ENCODE measurements at places on chromosomes 11 and 22.
A peak's percentile ranks its signal among the peaks of the same experiment; 100 is the strongest.

- DNase-seq = no peak
These were observed 170.1 kb upstream of the CADM1 start for GRCh38 chr11:115674176-115674936.

DNA sequence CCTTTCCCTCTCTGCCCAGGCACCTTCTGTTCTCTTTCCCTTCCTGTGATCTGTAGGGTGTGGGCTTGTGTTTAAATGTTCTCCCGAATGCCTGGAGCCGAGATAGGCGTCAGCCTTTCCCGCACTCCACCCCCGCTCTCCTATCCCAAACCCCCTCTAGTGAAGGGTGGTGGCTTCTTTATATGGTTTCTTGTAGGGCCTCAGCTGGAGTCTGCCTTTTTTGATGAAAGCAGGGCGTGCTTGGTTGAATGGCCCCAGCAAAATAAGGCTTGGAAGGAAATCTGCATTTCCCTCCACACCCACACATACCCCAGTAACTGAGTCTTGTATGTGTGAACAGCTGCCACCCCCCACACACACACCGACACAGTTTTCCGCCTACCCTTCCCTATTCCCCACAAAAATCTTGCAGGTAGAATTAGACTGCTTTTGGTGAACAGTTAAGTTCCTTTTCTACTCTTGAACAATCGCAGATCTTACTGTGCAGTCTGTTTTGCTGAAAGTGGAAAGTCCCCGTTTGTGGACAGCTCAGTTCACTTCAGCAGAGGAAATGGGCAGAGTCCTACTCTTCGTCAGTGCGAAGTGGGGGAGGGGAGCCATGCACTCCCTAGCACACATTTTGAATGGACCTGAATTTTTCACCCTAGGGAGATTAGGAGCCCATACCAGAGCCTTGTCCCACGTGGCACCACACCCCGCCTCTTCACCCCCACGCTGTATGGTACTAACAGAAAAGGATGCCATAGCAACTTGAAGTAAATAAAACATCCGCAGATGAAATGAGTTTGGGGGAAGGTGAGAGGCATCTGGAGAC lies 25.5 kb upstream of the GRK2 start:
- DNase-seq = peak; percentile 69

DNA sequence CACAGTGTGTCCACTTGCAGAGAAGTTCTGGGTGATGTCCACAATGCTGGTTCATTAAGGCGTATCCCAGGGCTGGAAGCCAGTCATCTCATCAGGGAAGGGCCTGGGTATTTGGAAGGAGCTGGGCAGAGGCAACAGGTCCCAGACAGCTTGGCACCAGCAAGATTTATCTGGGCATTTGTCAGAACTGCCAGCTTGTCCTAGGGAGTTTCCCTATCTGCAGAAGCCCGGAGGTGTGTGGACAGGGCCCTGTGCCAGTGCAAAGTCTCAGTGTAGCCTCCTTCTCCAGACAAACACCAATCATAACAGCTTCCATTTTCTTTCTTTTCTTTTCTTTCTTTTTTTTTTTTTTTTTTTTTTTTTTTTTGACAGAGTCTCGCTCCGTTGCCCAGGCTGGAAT lies 125.3 kb upstream of the TIMP3 start:
- no peak for DNase-seq

DNA sequence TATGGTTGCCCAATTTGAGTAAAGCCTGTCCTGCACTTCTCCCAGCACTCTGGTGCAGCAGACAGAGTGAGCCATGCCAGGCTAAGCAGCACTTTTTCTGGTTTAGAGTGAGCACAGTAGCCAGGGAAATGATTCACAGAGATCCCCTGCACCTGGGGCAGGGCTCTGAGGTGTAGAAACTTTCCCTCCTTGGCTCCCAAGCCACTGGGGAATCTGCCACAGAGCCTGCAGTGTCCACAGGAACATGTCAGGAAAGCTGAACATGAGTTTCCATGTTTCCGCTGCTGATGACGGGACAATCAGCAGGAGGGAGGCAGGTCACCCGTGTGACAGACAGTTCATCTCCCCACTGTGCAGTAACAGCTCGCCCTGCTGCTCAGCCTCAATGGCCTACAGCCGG lies 429.9 kb upstream of the B3GAT1 start:
- DNase-seq = no peak

DNA sequence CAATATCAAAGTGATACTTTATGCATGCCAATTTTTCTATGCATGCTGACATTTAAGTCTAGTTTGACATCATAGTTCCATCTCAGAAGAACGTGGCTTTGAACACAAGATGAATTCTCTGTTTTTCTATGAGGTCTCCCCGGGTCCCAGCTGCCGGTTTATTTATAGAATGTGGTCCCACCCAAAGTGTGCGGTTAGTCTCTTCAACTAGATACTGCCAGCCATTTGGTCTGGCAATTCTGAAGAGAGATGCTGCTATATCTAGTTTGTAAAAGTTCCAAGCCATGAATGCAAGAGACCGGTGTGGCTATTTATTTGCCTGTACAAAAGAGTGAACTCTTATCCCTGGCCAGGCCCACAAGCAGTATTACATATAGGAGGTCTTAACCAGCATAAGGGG lies 9.2 kb downstream of the OR5A2 start:
- no peak for DNase-seq

- DNase-seq = no peak
These were observed 29.6 kb downstream of the VSTM5 start for GRCh38 chr11:93820847-93821246.

DNA sequence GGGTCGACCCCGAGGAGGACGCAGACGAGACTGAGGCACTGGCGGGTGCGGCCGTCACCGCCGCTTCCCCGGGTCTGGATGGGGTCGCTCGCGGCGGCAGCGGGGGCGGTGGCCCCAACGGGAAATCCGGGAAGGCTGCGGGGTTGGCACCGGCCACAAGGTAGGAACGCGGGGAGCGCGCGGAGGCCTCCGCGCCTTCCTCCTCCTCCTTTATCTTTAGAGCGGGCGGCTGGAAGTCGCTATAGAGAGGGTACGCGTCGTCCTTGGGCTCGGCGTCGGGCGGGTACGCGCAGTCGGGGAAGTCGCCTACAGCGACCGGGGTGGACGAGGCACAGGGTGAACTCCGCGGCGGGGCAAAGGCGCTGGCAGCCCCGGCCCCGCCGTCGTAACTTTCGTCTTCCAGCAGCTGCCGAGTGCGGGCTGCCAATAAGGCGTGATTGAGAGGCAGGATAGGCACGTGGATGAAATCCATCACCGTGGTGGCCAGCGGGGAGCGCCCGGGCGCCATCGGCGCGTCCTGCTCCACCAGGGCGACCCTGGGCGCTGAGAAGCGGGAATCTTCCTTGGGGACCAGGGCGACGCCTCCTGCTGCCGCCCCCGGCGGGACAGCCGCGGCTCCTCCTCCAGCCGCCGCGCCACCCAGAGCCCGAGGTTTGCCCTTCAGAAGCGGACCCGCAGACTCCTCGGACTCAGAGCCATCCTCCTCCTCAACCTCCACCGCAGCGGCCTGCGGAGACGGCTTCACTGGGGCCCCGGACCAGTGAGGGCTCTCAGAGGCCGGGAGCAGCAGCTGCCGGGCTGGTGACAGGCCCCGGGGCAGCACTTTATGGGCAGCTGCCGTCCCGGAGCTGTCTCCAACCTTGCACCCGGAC lies 1.7 kb downstream of the PGR start:
- DNase-seq = no peak

GRCh38 chr11:61781585-61781984 lies 10.8 kb downstream of the TMEM258 start:
- DNase-seq = no peak

DNA sequence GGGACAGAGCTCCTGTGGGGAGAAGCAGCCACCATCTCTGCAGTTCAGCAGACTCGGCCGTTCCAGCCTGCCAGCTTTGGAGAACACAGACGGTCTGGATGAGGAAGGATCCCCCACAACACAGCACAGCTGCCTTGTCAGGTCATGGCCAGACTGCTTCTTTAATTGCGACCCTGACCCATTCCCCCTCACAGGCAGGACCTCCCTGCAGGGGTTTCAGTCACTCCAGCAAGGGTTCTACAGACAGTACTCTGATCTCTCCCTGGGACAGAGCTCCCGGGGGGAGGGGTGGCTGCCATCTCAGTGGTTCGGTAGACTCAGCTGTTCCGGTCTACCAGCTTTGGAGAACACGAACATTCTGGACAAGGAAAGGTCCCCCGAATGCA lies 173.5 kb downstream of the TTC28 start:
- DNase-seq = no peak

DNA sequence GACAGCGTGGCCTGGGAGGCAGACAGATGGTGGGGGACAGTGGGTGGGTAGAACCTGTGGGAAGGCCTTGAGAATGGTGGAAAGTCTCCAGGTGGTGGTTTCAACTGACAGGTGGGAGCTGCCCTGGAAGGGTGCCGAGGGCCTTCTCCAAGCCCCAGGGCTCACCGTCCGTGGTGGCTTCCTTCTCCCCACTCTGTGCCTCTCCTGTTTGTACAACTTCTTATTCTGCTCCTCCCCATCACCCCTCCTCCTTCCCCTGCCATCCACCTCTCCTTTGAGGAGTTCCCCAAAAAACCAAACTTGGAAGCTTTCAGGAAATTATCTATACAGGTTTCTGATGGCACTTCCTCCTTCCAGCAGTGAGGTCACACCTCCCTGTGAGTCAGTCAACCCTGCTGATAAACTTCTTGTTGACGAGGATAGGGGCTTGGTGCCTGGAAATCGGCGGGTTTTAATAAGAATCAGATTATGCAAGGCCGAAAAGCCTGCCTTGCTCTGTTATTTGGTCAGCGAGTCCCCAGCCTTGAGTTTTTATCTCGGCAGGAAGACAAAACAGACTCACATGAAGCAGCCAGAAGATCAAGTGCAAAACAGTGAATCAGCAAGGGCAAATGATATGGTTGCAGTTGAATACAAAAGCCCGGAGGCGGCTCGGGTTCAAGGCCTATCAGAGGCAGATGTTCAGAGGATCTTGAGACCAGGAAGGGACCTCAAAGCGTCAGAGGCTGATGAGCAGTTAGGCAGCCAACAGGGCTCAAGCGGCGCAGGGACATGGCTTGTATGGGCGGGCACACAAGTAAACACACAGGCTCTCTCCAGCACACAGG lies 9.5 kb upstream of the ST3GAL4 start:
- no peak for DNase-seq

DNA sequence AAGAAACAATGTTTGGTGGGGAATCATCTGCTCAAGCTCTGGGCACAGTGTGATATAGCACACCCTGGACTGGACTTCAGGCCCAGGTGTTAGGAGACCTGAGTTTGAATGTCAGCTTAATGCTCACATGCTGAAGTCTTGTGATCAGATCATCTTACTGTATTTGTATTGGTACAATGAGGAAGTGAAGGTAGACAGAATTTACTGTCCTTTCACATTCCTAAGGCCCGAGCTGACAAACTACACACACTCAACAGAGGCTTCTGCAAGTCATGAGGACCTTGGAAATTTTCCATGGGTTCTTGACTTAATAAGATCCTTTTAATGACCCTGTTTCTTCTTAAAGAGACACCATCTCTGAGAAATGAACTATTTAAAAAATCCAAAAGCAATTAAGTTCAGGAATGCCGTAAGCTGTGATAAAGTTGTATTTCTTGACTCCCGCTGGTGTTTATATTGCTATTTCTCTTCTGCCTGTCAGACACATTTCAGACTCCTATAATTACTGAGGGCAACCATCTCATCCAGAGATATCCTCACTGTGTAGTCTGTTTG lies 802.0 kb downstream of the DLG2 start:
- DNase-seq = no peak

- no peak for DNase-seq
These were observed 9.2 kb downstream of the KCNC1 start for GRCh38 chr11:17743808-17744119.

DNA sequence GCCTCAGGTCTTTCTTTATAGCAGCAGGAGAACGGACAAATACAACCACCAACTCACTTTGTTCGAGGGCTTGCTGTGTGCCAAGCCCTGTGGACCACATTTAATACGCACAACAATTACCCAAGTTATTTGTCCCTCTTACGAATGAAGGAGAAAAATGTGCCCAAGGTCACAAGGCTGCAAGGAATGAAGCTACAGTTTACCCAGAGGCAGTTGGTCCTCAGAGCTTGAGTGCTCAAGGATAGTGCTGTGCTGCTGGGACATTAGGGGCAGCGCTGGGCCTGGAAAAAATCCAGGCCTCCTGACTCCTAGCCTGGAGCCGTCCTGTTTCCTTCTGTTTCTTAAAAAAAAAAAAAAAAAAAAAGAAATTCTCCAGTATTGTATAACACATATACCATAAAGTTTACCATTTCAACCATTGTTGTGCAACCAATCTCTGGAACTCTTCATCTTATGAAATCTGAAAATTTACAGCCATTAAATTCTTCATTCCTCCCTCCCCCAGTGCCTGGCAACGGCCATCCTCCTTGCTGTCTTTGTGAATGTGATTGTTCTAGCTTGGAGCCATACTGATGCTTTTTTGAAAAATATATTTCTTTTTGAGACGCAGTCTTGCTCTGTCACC lies 1.0 kb upstream of the C11orf86 start:
- DNase-seq = no peak

- DNase-seq = no peak
These were observed 417.8 kb upstream of the CCDC179 start for GRCh38 chr11:23278121-23278520.

- DNase-seq = no peak
These were observed 428 bp upstream of the FEZ1 start for GRCh38 chr11:125496529-125496857.

DNA sequence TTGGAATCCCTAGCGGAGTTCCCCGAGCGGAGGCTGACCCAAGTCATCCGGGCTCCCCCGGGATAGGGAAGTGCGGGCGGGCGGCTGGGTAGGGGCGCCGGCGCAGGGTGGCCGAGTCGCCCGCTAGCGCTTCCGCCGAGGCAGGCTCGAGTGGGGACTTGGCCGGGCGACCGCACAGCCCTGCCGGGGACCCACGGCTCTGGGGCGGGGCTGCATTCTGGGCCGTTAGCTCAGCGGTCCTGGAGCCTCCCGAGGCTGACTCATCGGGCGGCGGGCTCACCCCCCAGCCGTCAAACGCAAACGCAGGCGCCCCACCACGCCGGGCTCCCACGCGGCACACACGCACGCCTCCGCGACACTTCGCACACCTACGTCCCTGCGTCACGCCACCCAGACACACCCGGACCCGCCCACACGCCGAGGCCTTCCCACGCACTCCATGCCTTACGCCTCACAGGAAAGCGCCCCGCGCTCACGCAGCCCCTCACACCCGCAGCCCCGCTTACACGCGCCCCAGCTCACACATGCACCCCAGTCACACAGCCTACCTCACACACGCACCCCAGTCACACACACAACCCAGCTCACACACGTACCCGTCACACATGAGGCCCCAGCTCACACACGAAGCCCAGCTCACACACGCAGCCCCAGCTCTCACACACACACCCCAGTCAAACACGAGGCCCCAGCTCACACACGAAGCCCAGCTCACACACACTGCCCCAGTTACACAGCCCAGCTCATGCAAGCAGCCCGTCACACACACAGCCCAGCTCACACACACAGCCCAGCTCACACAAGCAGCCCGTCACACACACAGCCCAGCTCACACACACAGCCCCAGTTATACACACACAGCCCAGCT lies 1.2 kb downstream of the PHLDB1 start:
- peak; percentile 51 for DNase-seq

GRCh38 chr11:31606893-31607292 lies 97.3 kb downstream of the ELP4 start:
- DNase-seq = no peak

- no peak for DNase-seq
These were observed 315.9 kb upstream of the CCDC90B start for GRCh38 chr11:83601914-83602527.

- DNase-seq = no peak
These were observed at the start of gene ALDH3B2 for GRCh38 chr11:67674442-67674871. TSS of gene ALDH3B2 (minus strand) at chr11:67674623. CDS start at chr11:67666935, 7,688 bp downstream.

GRCh38 chr11:125274309-125274708 lies 109.8 kb downstream of the PKNOX2 start:
- no peak for DNase-seq

Measured in stimulated activated CD8-positive, alpha-beta memory T cell treated with anti-CD3 and anti-CD28 coated beads, Interleukin-2, amount 100 ng/mL, for 48 hours (primary cell).